ENCODE measurements at places on chromosomes 4 and X.
A peak's percentile ranks its signal among the peaks of the same experiment; 100 is the strongest.

DNA sequence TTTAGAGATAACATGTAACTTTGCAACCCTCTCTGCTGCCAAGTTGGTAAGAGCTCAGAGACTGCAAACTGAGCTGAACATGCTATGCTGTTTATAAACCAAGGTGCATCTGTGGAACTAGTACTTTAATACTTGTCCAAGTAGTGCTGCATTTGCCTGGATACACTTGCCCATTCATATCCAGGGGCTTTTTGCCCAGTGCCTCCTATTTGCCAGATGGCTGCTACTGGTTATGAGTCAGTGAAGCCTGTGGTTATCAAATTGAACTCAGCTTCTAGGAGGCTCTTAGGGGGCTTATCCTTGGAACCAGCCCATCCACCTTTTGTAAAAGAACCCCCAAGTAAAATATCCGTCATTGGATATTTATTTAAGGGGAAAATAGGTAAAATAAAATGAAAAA, 79.6 kb downstream of the AFF2 start:
- no peak for DNase-seq

- no peak for DNase-seq
Observed at GRCh38 chr4:82500435-82501153, 61.2 kb downstream of the TMEM150C start.

GRCh38 chr4:26126143-26126718, 194.6 kb upstream of the RBPJ start:
- no peak for DNase-seq

GRCh38 chr4:138512756-138513155, 270.6 kb upstream of the SLC7A11 start:
- no peak for DNase-seq

GRCh38 chr4:23906839-23907238, 17.0 kb upstream of the PPARGC1A start:
- no peak for DNase-seq

- DNase-seq: no peak
Observed at GRCh38 chr4:25001509-25001908, 29.2 kb downstream of the LGI2 start.

DNA sequence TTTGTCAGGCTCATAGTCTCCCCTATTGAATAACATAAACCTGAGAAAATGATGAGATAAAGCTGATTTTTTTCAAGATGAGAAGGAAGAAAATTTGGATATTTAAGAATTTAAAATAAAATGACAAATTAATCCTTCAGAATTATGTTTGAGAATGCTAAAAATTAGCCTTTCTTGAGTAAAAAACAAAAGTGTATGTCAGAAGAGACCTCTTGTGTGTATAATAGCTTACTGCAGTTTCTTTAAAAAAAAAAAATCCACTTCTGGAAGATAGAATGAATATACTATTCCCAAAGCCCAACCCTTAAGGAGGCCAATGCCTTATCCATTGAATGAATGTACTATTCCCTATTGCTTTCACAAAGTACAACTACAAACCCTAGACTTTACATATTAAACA, 281.8 kb downstream of the RAPGEF2 start:
- DNase-seq: no peak

DNA sequence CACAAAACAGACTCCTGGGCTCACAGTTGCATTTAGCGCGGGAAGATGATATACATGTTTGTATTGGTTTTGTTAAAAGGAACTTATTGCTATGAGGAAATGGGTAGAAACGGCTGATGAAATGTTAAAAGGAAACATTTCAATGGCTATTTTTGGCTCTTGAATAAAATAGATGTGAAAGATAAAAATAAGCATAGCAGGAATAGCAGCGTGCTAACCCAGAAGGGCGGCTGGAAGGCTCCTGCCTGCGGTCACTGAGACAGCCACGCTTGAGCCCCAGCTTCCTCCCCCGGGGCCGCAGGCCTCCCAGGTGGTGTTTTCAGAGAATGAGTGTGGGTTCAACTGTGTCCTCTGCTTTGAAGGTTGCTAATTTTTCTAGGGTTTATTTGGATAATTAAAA, 35.0 kb upstream of the CLCN4 start:
- no peak for DNase-seq

DNA sequence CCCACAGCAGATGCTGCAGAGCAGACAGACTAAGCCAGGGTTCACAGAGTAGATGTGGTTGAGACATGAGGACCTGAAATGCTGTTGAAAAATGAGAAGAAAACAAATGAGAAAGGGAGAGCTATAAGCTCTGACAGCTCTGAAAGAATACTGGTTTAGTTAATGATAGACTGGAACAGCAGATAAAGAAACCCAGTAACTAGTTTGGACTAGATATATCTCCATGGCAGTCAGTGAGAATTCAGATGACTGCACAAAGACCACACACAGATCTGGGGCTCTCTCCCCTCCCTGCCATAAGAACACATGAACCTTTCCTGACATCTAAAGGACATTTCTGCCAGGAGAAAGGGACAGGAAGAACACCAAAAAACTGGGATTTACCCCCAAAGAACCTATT, 8.2 kb downstream of the NAA11 start:
- no peak for DNase-seq

GRCh38 chr4:127623797-127624083, 9.0 kb upstream of the INTU start:
- DNase-seq: no peak

- DNase-seq: peak; percentile 79
Observed at GRCh38 chr4:6974138-6974848, 64.7 kb downstream of the TBC1D14 start.

DNA sequence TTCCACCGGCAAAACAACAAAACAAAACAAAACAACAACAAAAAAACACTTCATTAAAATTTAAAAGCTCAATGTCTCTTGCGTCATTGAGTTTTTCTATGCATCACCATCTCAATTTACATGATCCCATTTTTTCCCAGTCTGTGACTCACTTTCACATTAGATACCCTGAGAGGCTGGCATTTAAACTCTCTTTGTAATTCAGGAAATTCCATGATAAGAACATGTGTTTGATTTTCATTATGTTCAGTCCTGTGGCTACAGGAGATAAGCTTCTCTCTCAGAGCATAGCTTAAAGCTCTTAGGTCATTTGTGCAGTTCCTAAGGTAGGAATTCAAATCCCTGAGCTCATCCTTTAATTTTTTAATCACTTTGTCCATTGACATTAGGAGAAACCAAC, 104.6 kb downstream of the NBDY start:
- no peak for DNase-seq

GRCh38 chrX:136214551-136214950, 36.6 kb downstream of the MAP7D3 start:
- DNase-seq: no peak

DNA sequence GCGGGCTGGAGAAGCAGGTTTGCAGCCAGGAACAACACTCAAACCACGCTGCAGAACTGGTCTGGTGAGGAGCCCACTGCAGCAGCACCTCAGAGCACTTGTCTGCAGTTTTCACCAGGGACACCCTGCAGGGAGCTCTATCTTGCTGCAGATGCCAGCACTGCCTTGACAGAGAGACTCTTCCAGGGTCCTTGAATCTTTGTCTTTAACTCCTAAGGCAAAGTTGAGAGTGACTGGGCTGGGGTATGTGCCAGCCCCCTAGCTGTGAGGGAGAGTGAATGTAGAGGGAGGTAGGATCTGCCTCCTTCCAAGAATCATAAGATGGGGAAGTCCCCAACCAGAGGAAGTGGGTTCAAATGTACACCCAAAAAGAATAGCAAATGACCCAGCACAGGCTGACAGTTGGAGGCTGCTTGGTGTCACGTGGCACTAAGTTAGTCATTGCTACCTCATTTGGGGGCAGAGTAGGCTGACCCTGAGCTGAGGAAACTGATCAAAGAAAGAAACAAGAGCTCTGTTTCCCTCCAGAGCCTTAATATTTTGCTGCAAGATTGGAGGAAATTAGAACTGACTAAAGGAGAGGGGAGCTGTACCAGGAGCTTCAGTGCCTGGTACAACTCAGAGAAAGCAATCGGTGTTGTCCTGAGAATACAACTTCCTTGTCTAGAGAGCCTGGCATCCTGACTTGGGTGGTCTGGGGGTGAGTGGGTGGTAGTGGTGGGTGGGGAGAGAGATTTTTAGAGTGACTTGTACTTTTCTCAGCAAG, 28.2 kb upstream of the HUWE1 start:
- DNase-seq: peak; percentile 69

DNA sequence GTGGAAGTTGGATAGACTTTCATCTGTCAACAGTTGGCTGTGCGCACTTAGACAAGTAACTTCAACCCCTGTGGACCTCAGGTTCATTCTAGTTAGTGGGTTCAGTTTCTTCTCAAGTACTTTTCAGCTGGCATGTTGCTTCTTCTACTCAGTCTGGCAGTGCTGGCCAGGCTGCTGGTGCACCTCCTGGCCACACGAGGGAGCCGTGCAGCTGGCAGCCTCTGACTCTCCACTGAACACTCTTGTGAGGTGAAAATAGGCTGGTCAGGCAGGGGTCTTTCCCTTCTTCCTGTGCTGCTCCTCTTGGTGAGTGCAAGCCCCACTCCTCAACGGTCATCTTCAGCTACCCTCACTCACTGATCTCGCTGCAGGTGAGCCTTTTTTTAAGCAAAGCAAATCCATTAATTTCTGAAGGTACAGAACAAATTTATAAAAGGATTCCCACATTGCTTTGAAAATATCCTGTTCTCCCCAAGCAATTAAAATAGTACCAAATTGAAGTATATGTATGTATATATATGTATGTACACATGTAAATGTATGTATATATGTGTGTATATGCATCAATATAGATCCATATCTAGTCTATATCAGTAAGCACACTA, 30.6 kb downstream of the LONRF3 start:
- peak; percentile 52 for DNase-seq

DNA sequence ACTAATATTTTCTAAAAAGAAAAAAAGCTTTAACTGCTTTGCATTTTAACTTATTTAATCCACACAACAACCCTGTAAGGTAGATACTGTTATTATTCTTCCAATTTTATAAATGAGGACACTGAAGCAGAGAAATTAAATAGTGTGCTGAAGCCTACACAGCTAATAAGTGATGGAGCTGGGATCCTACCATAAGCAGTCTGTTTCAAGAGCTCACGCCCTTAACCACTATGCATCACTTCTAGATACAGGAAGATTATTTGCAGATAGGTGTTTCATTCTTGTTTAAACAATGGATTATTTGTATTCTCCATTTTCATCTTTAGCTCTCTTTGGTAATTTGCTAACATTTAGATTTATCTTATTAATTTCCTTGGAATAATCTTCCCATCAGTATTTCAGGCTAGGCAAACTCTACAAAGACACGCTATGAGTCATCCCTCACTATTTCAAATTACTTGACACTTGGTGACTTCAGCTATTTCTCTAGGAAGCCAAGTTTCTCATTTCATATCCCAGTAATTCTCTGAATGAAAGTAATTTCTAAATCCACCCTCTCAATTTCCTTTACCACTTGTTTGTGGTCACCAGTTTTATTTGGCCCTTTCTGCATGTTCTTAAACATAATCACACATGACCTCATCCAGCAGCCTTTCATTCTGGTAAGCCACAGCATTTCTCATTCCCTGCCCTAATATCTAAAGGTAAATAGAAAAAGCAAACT, 67.3 kb downstream of the ASB9 start:
- no peak for DNase-seq

GRCh38 chr4:57042711-57043169, 64.0 kb downstream of the POLR2B start:
- DNase-seq: no peak

GRCh38 chr4:140141210-140141835, 12.7 kb downstream of the MAML3 start:
- DNase-seq: no peak

Data from CD4-positive, alpha-beta T cell treated with Interleukin-6 at 100 ng/mL for 8 hours (primary cell).